Effector CD4-positive, alpha-beta T cell (primary cell): ENCODE measurements at places on chromosomes 12 and 14.

- DNase-seq: no peak
These were observed 110.0 kb downstream of the CCDC60 start for GRCh38 chr12:119444462-119445044.

GRCh38 chr14:36925094-36925493 lies 247.3 kb downstream of the SLC25A21 start:
- DNase-seq: no peak

DNA sequence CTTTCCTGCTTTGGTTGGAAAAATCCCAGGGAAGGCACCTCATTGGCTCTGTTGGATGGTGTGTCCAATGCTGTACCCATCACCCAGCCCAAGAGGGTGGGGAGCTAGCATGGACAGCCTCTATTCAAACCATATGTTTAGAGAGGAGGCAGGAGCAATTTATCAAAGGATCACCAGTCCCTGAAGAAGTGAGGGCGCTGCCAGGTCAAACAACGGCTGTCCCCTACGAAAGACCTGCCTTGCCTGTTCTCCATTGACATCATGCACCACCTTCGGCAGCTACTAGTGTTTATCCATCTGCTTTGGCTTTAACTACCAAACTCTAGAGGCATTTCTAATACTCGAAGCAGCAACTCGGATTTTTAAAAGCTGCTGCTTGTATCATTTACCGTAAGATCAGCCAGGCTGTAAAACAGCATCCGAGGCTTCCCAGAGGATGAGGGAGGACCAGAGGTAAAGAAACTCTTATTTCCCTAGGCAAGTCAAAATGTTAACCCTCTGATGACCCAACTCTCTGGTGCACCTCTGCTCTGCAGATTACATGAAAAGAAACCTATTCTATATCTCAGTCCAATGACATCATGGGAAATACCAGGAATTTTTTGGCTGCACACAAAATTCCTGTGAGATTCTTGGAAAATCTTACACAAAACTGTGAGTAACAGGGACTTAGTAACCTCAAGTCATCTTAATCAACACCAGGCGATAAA lies 720.9 kb upstream of the TBX3 start:
- DNase-seq: no peak

GRCh38 chr14:92677087-92677668 lies 71.2 kb downstream of the LGMN start:
- no peak for DNase-seq

DNA sequence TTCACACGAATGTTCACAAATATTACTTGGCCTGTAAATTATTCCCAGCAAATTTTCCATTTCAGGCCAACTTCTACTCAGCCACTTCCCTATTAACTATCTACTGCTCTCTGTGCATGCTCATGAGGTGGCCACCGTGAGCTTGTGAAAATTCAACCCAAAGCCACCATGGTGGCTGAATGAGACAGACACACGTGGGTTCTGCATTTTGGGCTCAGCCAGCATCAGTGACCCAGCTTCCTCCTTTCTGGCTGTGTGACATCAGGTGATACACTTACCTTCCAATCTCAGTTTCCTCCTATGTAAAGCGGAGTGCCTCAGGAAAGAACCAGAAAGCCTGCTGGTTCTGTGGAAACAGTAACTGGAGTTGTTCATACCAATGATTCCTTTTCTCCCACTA lies 175.8 kb downstream of the FOXN3 start:
- no peak for DNase-seq

DNA sequence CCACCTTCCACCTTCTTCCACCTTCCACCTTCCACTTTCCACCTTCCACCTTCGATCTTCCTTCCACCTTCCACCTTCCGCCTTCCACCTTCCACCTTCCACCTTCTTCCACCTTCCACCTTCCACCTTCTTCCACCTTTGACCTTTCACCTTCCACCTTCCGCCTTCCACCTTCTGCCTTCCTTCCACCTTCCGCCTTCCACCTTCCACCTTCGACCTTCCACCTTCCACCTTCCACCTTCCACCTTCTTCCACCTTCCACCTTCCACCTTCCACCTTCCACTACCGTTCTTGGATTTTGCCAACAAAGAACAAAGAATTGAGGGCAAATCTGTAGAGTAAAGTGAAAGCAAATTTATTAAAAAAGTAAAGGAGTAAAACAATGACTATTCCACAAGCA lies 53.2 kb downstream of the B4GALNT3 start:
- no peak for DNase-seq

GRCh38 chr12:64810831-64811230 lies 13.6 kb upstream of the TBC1D30 start:
- no peak for DNase-seq

DNA sequence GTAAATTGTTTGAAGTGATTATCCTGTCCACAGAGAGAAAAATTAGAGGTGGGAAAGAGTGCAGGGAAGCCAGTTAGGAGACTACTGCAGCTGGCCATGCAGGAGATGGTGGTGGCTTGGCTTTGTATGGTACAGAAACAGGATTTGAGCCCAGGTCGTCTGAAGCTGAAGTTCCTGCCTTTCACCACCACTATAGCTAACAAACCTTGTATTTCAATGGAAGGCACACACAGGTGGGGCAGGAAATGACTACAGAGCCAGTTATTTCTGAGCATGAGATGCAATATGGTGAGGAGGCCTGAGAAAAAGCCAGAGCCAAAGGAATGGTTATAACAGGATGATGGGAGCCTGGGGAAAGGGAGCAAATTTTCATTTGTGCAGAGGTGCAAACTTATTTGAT lies 103.9 kb downstream of the BTG1 start:
- no peak for DNase-seq

DNA sequence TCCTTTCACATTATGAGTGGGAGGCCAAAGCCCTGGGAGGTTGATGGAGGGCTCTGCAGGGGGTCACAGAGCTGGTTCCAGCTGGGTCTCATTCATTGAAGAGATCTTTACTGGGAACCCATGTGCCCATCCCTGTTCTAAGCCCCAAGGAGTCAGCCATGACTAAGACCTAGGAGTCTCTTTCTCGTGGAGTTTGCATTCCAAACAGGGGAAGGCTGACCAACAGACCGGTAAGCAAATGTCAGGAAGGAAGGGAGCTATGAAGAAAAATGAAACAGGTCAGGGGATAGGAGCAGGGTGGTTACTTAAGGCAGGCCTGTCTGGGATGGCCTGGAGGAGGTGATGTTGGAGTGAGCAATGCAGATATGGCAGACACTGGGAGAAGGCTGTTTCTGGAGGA lies 31.5 kb downstream of the SYNDIG1L start:
- DNase-seq: no peak

DNA sequence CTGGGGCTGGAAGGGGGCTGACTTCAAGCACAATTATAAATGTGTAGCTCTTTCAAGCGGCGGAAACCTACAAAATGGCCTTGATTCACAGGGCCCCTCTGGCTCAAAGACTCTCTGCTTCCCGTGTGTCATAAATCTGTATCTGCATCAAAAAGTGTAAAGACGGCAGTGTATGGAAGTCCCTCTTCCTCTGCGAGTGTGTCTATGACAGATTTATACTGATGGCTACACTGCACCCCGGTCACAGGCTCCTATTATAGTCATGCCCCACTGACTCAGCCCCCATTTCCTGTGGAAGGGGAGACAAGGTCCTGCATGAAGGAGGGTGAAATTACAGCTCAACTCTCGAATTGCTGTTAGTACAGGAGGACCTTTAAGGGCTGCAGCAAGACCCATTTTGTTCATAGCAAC lies 68.6 kb downstream of the HMGA2 start:
- DNase-seq: no peak

GRCh38 chr14:100691395-100692056 lies 35.2 kb upstream of the DLK1 start:
- no peak for DNase-seq

DNA sequence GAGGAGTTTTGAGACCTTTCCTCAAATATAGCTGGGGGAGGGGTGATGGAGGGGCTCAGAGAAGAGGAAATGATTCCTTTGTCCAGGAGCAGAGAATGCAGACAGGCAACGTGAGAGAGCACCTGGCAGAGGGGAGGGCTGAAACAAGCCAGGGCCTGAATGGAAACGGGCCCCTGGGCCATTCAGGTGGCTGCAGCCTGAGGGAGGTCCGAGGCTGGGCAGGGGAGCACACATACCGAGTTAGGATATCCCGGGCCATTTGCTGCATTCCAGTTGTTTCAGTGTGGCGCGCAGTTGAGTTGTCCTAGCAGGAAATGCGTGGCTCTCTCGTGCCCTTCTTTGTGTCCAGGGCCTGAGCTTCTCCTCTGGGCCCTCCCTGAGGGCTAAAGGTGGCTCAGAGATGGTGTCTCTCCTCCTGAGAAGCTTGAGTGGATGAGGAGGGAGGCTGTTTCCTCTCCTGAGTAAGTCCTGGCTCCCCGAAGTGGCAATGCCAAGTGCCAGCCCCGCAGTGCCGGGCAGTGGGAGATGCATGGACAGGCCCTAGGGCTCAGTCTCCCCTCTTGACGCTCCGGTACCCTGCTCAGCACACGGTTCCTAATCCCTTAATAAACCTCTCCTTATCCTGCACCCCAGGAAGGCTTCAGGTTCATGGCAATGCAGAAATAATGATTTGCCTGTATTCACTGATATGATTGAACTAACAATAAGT lies 85.5 kb upstream of the VRK1 start:
- no peak for DNase-seq

- no peak for DNase-seq
These were observed 17.3 kb downstream of the EMG1 start for GRCh38 chr12:6987956-6988553.

DNA sequence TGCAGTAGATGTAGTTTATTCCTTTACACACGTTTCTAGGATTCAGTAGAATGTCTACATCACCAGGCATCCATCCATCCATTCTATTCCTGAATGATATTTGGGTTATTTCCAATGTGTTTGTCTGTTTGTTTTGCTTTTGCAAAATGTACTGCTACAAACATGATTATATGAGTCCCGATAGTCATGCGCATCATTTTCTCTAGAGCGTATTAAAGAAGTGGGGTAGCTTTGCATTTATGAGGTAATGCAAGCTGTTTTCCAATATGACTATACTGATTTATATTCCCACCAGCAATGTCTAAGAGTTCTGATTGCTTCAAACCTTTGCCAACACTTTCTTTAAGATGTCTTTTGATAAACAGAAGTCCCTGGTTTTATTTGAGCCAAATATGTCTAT lies 253.2 kb downstream of the NOVA1 start:
- no peak for DNase-seq

- DNase-seq: no peak
These were observed 34.9 kb downstream of the BBS10 start for GRCh38 chr12:76313299-76313698.

- no peak for DNase-seq
These were observed 24.3 kb downstream of the EMP1 start for GRCh38 chr12:13220838-13221237.

DNA sequence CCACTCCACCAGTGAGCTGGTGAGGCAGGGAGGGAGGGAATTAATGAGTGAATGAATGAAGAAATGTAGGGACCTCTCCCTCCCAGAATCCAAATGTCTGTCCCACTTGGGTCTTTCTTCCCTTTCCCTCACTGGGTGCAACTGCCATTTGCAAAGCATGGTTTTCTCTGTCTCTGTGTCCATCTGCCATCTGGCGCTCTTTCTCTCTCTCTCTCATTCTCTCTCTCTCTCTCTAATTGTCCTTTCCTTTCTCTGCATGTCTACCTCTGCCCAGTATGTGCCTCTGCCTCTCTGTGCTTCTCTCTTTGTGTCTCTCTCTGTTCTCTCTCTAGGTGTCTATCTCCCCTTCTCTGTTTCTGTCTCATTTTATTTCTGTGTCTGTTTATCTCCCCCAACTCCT lies 102.7 kb downstream of the CMKLR1 start:
- no peak for DNase-seq

DNA sequence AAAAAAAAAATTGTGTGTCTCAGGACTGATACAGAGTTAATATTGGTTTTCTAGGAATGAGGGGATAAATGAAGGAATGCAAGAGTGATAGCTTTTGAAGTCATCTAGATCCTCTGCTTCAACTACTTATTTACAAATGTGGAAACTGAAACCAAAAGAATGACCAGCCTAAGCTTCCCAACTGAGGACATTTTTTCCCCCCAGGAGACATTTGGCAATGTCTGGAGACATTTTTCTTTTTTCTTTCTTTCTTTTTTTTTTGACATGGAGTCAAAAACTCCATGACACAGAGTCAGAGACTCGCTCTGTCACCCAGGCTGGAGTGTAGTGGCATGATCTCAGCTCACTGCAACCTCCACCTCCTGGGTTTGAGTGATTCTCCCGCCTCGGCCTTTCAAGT lies 15.3 kb downstream of the DLK1 start:
- DNase-seq: no peak

DNA sequence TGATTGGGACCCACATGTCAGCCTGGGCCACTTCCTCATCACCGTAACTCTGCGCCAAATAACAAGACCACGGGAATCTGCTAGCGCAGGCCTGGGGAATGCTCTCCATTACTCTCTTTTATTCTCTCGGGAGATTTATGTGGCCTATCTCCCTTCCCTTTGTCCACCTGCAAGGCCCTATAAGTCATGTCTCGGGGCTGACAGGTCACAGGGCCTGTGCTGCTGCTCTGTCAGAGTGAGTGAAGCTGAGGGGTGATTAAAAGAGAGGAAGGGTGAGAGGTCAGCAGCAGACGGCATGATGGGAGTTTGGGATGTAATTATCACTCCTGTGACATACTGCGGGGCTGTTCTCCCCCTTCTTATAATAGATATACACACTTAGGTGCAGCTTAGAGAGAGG lies 26.2 kb upstream of the GPATCH2L start:
- DNase-seq: no peak

GRCh38 chr12:104833756-104834155 lies 124.3 kb downstream of the SLC41A2 start:
- no peak for DNase-seq

DNA sequence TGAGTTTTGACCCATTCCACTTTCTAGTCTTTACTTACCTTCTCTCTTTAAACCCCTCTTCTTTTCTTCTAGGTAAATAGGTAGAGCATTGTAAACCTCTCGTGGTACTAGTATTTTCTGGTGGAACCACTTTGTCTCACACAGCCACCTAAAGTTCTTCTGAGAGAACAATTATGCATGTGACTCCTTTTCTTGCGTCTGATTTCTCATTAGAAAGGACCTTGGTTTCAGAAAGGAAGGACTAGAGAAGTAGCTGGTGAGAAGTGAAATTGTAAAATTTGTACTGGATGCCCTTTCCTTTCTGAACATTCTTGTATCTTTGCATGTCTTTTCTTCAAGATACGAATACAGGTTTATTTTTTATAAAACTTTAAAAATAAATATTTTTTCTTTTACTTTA lies 99.0 kb downstream of the NUBPL start:
- DNase-seq: no peak

DNA sequence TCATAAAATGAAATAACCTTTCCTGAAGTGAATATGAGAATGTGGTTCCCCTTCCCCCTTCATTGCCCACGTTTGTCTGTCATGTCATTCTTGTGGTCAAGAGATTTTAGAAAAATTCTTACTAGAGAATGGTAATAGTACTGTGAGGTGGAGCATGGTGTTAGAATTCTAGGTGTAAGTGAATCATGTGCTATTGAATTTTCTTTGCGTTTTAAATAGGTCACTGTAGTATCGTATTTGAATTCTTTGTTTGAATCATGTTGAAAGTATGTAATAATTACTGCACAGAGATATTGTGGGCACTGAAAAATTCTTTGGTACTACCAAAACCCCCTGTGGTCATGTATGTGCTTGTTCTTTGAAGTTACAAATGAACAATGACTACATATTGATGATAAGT lies 49.9 kb downstream of the FUT8 start:
- DNase-seq: no peak
